ENCODE measurements at places on chromosomes 4 and X.

GRCh38 chr4:74431113-74431826 is 13.7 kb upstream of the AREG start:
- no peak for DNase-seq

DNA sequence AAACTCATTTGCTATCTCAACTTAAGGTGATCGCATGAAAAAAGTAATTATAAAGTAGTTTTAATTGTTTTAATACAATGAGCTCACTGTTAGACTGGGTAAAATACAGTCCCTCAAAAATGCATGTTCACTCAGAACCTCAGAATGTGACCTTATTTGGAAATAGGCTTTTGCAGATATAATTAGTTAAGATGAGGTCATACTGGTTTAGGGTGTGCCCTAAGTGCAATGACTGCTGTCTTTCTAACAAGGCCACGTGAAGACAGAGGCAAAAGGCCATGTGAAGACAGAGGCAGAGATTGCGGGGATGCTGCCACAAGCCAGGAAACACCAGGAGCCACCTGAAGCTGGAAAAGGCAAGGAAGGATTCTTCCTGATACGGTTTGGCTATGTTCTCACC is 262.1 kb downstream of the NKX6-1 start:
- no peak for DNase-seq

DNA sequence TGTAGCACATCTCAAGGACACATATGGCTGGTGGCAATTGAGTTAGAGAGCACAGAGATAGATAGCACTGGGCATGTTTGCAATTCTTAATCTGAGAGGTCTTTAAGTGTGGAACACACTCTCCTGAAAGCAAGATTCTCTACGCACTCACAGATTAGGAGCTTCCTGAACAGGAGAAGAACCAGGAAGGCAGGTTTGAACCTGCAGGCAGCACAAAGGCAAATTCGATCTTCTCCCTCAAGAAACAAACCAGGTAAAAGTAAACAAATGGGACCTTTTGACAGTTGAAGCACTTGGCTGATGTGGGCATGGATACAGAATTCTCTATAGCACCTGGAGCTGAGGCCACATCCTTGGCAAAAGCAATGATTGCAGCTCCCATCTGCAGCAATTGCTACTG is 24.3 kb downstream of the HS3ST1 start:
- DNase-seq, result no peak

- DNase-seq, result no peak
Observed at GRCh38 chrX:150225756-150226155, 137.4 kb upstream of the MAMLD1 start.

GRCh38 chr4:168240821-168241220 is 77.7 kb downstream of the DDX60 start:
- no peak for DNase-seq

All from aorta (tissue), 5 donors.